ENCODE measurements at places on chromosomes 2 and 18.

GRCh38 chr2:70991142-70991541 lies 3.5 kb downstream of the TEX261 start:
- peak overlapping the region; percentile 86 for H3K27ac ChIP-seq
- peaks cover 30% of the 10 kb centered on the region for H3K4me1 ChIP-seq
- H3K27me3 ChIP-seq = no peaks in the 10 kb centered on the region

DNA sequence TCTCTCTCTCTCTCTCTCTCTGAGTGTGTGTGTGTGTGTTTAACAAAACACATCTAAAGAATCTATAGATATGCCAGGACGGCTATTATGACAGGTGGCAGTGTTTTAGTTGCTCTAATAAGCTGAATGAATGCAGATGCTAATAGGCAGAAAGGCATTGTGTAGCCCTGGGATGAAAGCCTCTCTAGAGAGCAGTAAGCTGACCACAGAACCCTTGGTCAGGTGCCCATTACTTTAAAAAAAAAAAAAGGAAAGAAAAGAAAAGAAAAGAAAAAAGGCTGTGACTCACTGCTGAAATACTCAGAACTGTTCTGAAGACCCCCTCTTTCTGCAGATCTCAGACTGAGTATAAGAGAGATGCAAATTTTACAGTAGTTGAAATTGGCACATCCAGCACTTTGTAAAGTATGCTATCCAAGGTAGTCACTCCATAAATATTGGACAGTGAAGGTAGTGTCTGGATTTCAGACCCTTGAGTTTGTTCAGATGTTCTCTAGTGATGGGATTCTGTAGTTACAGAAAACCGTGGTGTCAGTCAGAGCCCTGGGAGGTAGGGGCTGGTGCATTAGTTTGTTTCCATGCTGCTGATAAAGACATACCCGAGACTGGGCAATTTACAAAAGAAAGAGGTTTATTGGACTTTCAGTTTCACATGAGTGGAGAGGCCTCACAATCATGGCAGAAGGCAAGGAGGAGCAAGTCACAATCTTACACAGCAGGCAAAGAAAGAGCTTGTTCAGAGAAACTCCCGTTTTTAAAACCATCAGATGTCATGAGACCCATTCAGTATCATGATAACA lies 30.9 kb downstream of the OSBPL6 start:
- no peak for DNase-seq
- no peaks in the 10 kb centered on the region for H3K36me3 ChIP-seq
- H3K27me3 ChIP-seq = peaks cover 39% of the 10 kb centered on the region
- no peaks in the 10 kb centered on the region for H3K4me1 ChIP-seq
- no peak overlapping the region for H3K4me3 ChIP-seq

GRCh38 chr2:67208887-67209500 lies 188.1 kb upstream of the ETAA1 start:
- H3K4me3 ChIP-seq = no peak overlapping the region
- no peak for DNase-seq
- H3K27me3 ChIP-seq = no peaks in the 10 kb centered on the region
- no peaks in the 10 kb centered on the region for H3K36me3 ChIP-seq

DNA sequence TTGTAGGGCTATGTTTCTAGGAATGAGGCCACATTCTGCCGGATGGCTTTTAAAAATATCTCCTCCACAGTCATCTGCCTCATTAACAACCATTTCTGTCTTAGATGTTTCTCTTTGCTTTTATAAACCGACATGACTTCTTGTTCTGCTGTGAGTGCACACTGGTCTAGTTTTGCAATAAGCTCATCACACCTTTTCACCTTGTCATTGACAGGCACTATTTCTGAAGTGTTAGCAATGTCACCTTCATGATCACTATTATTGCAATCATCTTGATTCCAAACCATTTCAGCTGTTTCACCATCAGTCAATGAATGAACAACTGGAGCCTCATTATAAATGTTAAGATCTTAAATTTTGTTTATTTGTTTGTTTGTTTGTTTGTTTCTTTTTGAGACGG lies 523.7 kb upstream of the DSEL start:
- no peaks in the 10 kb centered on the region for H3K4me1 ChIP-seq
- no peak overlapping the region for H3K4me3 ChIP-seq
- no peak overlapping the region for H3K27ac ChIP-seq
- DNase-seq = no peak
- H3K27me3 ChIP-seq = no peaks in the 10 kb centered on the region
- no peaks in the 10 kb centered on the region for H3K36me3 ChIP-seq

DNA sequence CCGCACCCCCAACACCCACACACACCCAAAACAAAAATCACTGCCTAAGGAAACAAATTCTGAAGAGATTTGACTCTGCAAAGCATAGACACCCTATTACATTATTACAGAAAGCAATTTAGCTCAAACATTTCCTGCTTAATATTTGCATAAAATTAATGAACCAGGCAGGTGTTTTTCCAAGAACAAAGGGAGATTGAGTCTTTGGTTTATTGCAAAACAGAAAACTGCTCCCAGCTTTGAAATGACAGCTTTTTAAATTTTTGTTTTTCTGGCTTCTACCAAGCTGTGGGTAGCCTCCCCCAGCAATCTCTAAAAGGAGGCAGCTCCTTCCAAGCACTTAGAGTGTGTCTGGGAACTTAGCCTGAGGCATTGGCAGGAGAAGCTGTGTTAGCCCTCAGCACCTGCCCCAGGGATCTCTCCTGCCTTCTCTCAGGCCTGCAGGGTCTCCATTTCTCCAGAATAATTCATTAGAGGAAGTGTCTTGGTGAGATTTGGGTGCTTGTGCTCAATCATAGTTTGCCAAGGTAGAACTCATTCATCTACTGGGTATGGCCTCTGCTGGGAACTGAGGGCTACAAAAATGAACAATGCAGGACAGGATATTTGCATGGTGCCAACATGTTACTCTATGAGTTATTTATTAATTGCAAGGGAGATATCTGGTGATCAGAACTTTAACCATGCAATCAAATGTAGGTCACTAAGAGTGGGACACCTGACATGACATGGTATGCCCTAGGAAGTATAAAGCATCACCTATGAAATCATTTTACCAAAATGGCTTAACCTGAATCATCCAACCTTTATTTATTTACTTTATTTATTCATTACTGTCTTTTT lies 58.7 kb downstream of the B3GNT2 start:
- H3K27ac ChIP-seq = no peak overlapping the region
- no peak for DNase-seq
- H3K4me1 ChIP-seq = peaks cover 2% of the 10 kb centered on the region
- no peaks in the 10 kb centered on the region for H3K27me3 ChIP-seq

- H3K4me1 ChIP-seq = no peaks in the 10 kb centered on the region
- DNase-seq = no peak
- H3K27ac ChIP-seq = no peak overlapping the region
- no peaks in the 10 kb centered on the region for H3K27me3 ChIP-seq
- H3K4me3 ChIP-seq = no peak overlapping the region
These were observed 1229.0 kb upstream of the NRXN1 start for GRCh38 chr2:52260904-52261303.

GRCh38 chr2:10469955-10470608 lies 22.0 kb upstream of the ODC1 start:
- H3K36me3 ChIP-seq = no peaks in the 10 kb centered on the region
- no peak overlapping the region for H3K27ac ChIP-seq
- no peaks in the 10 kb centered on the region for H3K27me3 ChIP-seq

- no peaks in the 10 kb centered on the region for H3K36me3 ChIP-seq
- no peak for DNase-seq
- peaks cover 2% of the 10 kb centered on the region for H3K4me1 ChIP-seq
- no peak overlapping the region for H3K27ac ChIP-seq
- H3K4me3 ChIP-seq = no peak overlapping the region
These were observed 19.2 kb downstream of the ATP6V1B1 start for GRCh38 chr2:70954886-70955285.

DNA sequence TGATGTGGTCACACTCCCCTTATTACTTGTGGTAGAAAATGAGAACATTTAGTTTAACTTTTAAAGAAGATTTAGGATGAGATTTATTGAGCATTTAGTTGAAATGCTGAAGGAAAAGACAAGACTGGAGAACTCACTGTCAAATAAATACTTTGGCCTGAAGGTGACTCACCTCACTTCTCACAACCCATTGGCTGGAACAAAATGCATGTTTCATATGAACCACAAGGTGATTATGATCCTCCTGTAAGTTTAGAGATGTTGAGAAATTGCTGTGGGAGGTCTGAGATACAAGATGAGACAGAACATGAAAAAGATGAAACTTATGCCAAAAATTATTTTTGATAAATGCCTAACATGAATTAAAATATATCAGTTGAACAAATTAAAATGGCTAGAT lies 1004.5 kb downstream of the SOCS6 start:
- H3K27ac ChIP-seq = no peak overlapping the region
- DNase-seq = no peak
- H3K27me3 ChIP-seq = no peaks in the 10 kb centered on the region
- no peaks in the 10 kb centered on the region for H3K4me1 ChIP-seq

Measured in activated T-cell treated with anti-CD3 and anti-CD28 coated beads, Interleukin-2, amount 50 U/mL, for 24 hours (primary cell).